ENCODE measurements at places on chromosomes 7 and 10.

DNA sequence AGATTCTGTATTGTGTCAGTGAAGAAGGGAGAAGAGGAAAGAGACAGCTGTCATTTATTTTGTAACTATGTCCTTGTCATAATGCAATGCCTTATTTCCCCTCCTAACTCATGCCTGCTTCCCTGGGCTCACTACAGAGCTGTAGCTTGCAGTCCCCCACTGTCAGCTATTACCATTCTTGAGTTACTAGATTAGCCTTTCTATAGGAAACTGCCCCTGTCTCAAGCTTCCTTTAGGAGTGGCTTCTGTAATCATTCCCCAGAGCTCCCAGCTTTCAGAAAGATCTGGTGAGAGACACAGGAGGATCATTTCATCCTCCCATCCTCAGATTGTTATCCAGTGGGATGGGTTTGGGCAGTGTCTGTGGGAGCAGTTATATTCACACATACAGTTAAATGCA is 32.4 kb upstream of the SMKR1 start:
- no peak for DNase-seq

GRCh38 chr7:2629746-2630681 is 1.8 kb upstream of the TTYH3 start:
- DNase-seq = no peak

DNA sequence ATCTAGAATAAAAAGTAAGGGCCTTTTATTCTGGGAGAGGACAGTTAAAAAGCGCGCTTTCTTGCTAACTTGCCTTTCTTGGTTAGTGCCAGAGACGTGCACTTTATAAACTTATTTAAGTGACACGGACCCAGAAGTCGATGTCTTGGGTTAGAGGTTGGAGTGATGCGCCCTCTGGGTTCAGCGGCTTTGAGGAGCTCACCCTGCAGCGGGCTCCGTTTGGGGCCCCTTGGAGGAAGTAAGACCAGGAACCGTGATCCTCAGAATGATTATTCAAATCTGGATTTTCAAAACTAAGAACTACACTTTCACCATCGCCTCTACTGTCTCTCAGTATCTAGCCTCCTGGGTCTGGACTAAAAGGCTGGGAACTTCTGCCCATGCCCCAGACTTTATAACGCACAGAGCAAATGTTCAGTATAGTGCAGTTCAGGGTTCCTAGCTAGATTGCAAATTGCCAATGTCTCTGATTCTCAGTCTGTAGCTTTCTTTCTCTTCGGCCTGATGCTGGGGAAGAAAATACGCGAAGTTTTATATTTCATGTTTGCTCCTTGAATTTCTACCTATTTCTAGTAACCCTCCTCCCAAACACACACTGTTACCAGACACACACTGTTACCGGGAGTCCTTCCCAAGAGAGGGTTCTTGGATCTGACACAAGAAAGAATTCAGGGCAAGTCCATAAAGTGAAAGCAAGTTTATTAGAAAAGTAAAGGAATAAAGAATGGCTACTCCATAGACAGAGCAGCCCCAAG is 18.6 kb upstream of the SMO start:
- DNase-seq = no peak

- DNase-seq = no peak
Observed at GRCh38 chr7:54541669-54542625, at the start of gene VSTM2A. Gene VSTM2A (plus strand): TSS chr7:54542375. CDS start chr7:54542731, 356 bp downstream.

- DNase-seq = no peak
Observed at GRCh38 chr10:26491934-26492333, 53.8 kb downstream of the APBB1IP start.

- DNase-seq = no peak
Observed at GRCh38 chr10:1228467-1228975, 172.3 kb downstream of the WDR37 start.

DNA sequence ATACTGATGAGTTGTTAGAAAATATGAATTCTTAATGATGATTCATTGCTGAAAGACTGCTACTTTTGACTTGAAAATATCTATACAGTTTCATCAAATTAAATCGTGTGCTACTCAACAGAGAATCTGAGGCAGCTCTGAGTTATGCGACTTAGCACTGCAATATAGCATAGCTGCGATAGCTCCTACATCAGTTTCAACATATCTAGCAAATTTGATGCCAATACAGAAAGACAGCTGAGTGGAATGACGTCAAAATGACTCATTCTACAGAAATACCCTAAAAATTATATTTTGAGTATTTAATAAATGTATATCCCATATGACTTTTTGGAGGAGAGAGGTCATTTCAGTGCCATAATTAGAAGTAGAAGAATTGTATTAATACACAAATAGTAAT is 1.1 kb upstream of the TARP start:
- no peak for DNase-seq

DNA sequence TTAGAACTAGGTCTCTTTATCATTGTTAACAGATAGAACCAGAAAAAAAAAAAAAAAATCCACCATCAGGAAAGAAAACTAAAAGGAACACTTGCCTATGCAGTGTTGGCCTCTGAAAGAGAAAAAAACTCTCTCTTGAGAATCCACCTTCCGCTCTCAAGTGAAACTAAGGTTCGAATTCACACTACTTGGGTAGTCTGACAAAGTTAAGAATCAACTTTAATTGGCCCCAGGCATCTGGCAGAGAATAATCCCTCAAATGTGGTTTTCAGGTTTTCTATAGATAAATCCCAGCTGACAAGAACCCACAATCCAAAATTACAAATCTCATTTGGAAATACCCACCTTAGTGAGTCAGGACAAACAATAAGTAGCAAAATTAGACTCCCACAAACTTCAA is 199.7 kb upstream of the LRRN3 start:
- DNase-seq = no peak

- DNase-seq = no peak
Observed at GRCh38 chr10:79101560-79102497, 33.1 kb downstream of the ZMIZ1 start.

GRCh38 chr7:49624611-49625010 is 148.8 kb upstream of the VWC2 start:
- DNase-seq = no peak

GRCh38 chr7:124196519-124196918 is 163.7 kb upstream of the TMEM229A start:
- DNase-seq = no peak

GRCh38 chr7:98647326-98647725 is 30.2 kb downstream of the NPTX2 start:
- no peak for DNase-seq

DNA sequence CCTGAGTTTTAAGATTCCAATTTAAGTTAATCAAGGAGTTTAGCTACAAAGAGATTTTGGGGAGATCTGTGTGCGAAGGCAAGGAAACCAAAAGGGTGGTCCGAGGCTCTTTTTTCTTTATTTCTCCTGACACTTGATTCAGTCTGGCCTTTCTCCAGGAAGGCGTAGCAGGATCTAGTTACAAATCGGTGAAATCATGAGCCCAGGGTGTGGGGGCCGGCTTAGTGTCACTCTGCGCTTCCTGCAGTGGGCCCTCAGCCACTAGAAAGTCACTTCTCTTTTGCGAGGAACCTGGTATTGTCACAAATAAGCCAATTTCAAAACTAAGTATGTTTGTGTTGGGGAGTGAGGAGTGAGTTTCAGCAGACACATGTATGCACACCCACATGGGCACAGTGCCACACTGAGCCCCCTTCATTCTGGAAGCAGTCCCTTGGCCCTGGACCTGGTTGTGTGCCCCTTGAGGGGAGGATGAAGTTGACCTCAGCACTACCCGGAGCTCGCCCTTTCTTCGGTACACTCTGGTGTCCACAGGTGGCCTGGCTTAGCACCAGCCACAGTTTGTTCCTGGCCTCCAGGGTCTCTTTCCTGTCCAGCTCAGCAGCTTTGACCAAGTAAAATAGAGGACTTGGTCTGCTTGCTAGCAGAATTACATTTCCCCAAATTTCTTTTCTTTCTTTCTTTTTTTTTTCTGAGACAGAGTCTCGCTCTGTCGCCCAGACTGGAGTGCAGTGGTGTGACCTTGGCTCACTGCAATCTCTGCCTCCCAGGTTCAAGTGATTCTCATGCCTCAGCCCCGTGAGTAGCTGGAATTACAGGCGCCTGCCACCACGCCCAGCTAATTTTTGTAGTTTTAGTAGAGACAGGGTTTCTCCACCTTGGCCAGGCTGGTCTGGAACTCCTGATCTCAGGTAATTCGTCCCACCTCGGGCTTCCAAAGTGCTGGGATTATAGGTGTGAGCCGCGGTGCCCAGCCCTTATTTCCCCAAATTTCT is 84.0 kb upstream of the BTBD16 start:
- DNase-seq = no peak

GRCh38 chr10:11724938-11725776 is 17.0 kb upstream of the ECHDC3 start:
- no peak for DNase-seq

GRCh38 chr7:116738378-116738777 is 66.4 kb downstream of the MET start:
- no peak for DNase-seq

DNA sequence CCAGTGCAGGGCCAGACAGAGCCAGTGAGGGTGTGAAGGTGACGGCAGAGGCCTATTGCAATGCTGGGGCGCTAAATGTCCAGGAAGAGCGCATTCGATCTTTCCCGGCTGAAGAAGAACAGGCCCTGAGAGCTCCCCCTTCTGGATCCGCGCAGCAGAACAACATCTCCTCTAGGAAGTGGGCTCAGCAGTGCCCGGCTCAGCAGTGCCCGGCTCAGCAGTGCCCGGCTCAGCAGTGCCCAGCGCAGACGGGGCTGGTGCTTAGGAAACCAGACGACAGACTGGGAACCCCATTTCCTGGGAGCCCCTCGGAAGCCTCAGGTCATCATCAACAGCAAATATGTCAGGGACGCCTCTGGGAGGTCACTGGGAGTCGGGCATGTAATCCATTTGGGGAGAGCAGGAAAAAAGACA is 4.7 kb upstream of the NOS3 start:
- peak; percentile 59 for DNase-seq

GRCh38 chr7:142798451-142799436 is 28.0 kb downstream of the PRSS2 start:
- no peak for DNase-seq

GRCh38 chr10:20108021-20108420 is 291.8 kb downstream of the PLXDC2 start:
- no peak for DNase-seq

DNA sequence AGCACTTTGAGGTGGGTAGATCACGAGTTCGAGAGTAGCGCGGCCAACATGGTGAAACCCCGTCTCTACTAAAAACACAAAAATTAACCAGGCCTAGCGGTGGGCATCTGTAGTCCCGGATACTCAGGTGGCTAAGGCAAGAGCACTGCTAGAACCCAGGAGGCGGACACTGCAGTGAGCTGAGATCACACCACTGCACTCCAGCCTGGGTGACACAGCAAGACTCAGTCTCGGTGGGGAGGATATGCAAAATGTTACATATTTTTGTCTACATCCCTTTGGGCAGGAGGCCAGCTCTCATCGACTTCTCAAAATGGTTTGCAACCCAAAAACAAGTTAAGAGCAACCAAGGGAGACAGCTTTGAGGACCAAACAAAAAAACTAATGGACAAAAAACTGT is 8.2 kb downstream of the ATE1 start:
- no peak for DNase-seq

DNA sequence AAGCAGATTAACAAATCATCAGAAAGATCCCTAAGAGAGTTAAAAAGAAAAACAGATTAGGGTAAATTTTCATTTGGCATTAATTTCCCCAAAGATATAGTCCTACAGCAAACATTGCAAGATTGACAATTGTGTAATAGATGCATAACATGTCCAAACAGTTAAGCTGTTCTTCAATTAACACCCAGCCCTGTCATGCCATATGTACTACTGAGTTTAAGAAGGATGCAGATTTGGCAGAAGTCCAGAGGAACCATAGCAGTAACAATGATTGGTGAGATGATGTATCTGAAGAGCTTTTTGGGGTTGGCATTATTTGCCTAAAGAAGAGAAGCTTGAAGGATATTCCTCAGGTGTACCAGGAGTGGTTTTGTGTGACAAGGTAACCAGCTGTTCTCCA is 287.6 kb downstream of the LRMDA start:
- no peak for DNase-seq

- DNase-seq = no peak
Observed at GRCh38 chr7:128100949-128101713, 69.9 kb upstream of the LRRC4 start.

DNA sequence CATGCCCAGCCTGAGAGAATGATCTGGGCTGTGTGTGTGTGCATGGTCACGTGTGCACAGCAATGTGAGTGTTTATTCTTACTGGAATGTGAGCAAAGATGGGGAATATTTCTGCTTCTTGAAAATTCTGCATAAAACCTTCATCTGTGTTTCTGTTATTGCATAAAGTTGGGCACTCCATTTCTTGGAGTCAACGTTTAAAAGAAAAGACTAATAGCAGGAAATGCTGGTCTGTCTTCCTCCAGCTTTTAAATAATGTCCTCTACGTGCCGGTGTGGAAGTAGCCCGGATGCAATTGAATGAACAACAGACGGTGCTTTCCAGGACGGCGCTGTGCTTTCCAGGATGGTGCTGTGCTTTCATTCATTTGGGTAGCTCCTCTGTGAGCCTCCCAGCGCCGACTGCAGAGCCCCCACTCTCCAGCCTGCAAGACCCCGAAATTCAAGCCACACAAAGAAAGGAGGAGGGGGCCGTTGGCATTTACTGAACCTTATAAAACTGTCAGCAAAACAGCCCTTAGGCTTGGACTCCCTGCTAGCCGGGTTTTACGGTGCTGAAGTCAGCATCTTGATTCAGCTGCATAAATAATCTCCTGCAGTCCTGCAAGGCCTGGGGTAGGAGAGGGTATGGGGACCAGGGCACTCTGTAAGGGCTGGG is 158.2 kb upstream of the PRKCQ start:
- DNase-seq = no peak

- no peak for DNase-seq
Observed at GRCh38 chr10:109746861-109747260, 176.4 kb downstream of the XPNPEP1 start.

GRCh38 chr10:16809074-16809718 is 8.0 kb downstream of the RSU1 start:
- peak; percentile 50 for DNase-seq

- DNase-seq = no peak
Observed at GRCh38 chr10:79056736-79057391, 11.9 kb upstream of the ZMIZ1 start.

- no peak for DNase-seq
Observed at GRCh38 chr7:37095122-37095521, 353.5 kb downstream of the ELMO1 start.

DNA sequence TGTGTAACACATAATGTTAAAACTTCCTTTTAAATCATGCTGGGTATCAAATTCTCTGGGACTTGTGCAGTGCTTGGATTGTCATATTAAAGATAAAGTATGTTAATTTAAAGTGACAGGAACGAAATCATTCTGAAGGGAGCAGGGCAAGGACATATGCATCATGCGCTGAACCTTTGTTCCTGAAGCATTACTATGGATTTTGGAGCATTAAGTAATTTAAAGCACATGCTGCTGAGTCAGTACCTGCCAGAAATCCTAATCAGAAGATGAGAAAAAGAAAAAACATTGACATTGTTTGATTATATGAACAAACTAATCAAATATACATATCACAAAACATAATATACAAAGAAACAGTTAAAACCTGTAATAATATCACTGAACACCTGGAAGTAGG is 101.4 kb downstream of the MICU1 start:
- DNase-seq = no peak

GRCh38 chr10:73168465-73168803 is 515 bp downstream of the FAM149B1 start:
- no peak for DNase-seq

GRCh38 chr7:30327813-30328212 is 43.4 kb downstream of the ZNRF2 start:
- no peak for DNase-seq

Data from stimulated activated CD4-positive, alpha-beta T cell treated with anti-CD3 and anti-CD28 coated beads, Interleukin-4, amount 100 ng/mL, for 4 hours (primary cell).